ENCODE measurements at places on chromosomes 3 and 15.

DNA sequence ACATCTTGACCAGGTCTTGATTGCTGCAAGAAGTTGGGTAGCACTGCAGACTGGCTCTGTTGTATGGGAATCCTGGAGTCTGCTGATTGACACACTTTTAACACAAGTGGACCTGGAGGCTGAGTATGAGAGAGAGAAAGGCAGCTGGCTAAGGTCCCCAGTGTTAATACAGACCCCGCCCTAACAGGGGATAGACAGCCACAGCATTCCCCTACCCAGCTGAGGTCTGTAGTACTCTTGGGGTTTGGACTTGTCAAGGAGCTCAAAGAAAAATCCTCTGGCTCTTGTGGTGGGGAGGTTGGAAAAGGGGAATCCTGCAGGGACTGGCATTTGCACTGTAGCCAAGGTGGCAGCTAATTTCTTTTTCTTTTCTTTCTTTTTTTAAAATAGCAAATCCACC, 192.7 kb downstream of the ZNF621 start:
- DNase-seq, result no peak

- DNase-seq, result no peak
These were observed 52.2 kb upstream of the PTX3 start for GRCh38 chr3:157384491-157384890.

DNA sequence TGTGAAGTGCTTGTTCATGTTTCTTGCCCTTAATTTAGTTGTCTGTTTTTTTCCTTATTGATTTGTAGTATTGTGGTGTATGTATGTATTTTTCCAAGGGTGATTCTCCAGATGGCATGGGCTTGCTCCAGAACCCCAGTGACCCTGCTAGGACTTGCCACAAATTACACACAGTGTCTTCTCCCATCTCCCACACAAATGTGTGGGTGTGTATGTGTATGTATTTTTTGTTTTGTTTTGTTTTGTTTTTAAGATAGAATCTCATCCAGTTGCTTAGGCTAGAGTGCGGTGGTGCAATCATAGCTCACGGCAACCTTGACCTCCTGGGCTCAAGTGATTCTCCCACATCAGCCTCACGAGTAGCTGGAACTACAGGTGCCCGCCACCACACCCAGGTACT, 36.2 kb upstream of the ARID3B start:
- DNase-seq, result no peak

DNA sequence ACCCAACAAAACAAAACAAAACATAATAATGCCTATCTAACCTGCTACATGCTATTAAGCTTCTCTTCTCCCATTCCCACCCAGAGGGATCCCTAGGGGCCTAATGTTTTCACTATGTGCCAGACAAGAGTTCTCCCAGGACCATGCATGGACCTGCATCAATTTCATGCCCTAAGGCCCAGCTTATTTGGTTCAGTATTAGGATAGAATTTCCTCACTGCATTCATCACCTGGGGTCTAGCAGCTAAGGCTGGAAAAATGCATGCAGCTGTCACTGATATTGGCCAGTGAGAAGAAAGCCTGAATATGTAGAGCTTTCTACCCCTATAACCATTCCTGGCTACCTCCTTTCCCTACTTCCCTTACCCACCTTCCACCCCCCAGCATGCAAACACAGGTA, 2.0 kb upstream of the HCLS1 start:
- DNase-seq, result no peak

GRCh38 chr3:82030916-82031315, 269.5 kb upstream of the GBE1 start:
- DNase-seq, result no peak

DNA sequence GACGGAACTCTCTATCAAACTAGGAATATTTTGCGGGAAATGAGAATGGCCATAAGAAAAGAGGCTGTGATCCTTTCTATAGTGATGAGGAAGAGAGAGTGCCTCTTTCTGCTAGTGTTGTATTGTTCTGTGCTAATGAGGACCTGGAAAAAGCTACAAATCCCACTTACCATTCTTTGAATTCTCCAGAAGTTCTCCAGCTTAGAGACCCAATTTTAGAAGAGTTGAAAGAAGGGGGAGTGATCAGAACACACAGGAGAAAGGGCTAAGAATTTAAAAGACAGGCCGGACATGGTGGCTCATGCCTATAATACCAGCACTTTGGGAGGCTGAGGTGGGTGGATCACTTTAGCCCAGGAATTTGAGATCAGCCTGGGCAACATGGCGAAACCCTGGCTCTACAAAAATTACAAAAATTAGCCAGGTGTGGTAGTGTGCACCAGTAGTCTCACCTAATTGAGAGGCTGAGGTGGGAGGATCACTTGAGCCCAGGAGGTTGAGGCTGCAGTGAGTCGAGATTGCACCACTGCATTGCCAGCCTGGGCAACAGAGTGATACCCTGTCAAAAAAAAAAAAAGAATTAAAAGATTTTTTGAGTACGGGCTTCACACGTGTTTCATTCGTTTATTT, 126.9 kb downstream of the IQCH start:
- DNase-seq, result no peak

GRCh38 chr3:34012102-34012461, 213.7 kb downstream of the PDCD6IP start:
- no peak for DNase-seq

GRCh38 chr3:140748903-140749302, 71.0 kb downstream of the TRIM42 start:
- no peak for DNase-seq

DNA sequence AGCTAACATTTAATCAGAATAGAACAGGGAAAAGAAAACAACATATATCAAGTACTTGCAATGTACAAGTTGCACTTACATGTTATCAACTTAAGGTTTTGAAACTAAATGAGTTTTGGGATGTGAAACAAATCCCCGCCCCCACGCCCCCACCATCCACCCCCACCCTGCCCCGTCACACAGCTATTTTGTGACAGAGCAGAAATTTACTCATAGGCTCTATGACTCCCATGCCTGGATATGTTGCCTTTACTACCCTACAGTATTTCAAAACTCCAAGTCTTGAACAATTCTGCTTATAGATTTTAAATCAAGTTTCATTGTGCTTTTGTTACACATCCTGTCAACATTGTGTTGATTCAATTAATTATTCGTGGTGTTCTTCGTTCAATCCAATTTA, 18.1 kb upstream of the IL1RAP start:
- no peak for DNase-seq

DNA sequence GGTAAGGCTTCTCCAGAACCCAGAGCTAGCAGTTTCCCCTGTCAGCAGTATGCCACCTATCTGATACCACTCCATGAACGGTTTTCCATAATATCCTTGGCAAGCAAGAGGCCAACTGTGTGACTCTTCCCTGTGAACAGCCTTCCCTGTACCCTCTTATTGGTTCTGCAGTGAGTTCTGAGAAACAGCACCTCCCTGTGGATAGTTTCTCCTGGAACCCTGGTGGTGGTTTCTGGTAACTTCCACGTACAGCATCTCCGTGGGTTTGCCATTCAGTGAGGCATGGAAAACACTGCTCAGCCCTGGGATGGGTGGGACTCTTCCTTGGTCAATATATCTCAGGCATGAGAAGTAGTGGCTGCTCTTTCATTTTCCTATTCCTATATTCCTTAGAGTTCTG, 19.4 kb upstream of the SERPINI2 start:
- DNase-seq, result no peak
